ENCODE measurements at places on chromosomes 1 and 21.

- no peak for DNase-seq
Observed at GRCh38 chr1:46278807-46279206, 24.6 kb downstream of the LRRC41 start.

- DNase-seq = no peak
Observed at GRCh38 chr1:95183952-95184351, 50.1 kb upstream of the RWDD3 start.

DNA sequence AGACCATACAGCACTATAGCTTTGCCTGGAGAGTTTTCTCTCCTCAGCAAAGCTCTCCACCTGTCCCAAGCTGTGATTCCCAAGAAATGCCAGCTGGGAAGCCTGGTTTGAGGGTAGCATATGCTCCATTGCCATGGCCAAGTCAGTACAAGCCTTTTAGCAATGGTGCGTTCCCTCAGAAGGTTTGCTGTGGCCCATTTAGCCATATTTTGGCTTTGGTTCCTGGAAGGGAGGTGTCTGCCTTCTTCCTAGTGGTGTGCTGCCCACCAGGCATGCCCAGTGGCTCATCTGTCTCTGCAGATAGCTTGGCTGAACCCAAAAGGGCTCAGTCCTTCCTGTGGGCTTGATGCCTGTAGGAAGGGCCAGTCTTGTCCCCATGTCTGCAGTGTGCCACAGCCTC lies 32.4 kb downstream of the GALNT2 start:
- DNase-seq = no peak

DNA sequence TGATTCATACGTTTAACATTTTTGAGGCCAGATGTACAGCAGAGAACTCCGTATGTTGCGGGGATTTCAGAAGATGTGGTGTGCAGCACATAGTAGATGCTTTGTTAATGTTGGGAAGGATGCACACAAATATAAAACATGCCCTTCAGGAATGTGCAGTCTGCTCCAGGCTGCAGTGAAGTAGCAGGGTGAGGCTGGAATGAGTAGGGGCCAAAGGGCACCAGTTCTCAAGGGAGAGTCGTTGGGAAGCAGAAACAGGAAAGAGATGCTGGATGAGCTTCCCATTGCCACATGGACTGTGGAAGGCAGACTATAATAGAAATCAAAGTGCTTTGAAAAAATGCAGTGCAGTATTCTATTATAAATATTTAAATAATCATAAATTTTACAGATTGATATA lies 126.9 kb downstream of the NOS1AP start:
- DNase-seq = no peak

DNA sequence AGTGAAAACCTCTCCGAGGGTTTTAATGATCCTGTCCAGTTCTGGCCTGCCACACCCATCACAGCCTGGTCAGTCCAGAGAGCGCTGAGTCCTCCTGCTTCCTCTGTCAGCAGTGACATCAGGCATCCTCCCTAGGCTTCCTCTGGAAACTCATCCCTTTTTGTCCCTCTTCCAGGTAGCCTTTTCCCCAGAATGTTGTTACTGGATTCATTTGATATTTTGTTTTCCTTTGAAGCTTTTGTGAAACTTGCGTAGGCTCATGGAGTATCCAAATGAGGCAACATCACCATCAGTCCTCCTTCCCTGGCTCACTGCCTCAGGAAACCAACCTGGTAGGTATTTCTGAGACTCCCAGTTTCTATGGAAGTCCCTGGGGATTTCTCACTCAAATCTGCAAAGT lies 27.0 kb upstream of the IGSF3 start:
- DNase-seq = no peak

DNA sequence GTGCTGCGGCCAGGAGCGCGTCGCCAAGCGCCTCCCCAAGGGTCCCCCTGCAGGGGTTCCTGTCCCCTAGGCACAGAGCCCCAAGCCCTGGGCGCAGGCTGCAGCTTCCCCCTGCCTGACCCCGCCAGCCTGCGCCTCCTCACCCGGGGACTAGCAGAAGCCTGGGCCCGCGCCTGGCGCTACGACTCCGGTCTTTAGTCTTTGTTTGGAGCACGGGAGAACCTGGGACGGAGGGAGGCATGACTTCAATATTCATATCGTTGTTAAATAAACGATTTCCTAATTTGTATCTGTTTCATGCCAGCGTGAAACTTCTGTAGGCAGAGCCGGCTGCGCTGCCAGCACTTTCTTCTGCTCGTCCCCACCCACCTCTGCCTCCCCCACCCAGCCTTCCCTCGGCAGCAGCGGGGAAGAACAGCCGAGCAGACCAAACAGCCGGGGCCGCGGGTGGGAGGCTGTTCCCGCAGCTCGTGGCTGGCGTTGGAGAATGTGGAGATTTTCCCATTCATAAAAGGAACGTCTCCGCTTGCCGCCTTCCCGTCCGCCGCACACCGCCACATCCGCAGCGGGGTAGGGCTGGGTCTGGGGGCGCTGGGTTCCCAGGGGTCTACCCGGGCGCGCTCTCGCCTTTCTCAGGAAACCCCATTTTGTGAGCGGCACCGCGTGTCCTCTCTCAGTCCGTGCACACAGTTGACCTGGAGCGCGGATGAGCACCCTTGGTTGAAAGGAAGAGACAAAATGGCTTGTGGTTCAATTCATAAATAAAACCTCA lies 777 bp upstream of the TRIM67 start:
- DNase-seq = no peak

DNA sequence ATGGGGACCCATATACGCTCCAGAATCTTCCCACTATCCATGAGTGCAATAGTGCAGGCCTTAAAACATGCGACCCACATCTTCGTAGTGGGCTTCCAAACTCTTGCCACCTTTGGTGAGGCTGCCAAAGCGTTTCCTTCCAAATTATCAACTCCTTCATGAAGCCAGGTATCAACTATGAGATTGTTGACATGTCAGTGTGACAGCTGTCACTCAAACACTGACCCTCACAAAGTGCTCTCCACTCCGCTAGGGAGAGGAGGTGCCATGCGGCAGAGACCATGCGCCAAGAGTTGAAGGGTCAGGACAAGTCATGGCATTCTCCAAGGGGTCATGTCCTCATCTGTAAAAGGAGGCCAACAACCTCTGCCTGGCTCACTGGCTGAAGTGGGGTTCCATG lies 103.3 kb downstream of the SUSD4 start:
- DNase-seq = no peak

GRCh38 chr1:58431901-58432620 lies 114.5 kb downstream of the OMA1 start:
- DNase-seq = no peak

GRCh38 chr1:186768906-186769305 lies 59.8 kb upstream of the PLA2G4A start:
- no peak for DNase-seq

GRCh38 chr1:39214714-39214997 lies 10.2 kb downstream of the MACF1 start:
- DNase-seq = no peak

DNA sequence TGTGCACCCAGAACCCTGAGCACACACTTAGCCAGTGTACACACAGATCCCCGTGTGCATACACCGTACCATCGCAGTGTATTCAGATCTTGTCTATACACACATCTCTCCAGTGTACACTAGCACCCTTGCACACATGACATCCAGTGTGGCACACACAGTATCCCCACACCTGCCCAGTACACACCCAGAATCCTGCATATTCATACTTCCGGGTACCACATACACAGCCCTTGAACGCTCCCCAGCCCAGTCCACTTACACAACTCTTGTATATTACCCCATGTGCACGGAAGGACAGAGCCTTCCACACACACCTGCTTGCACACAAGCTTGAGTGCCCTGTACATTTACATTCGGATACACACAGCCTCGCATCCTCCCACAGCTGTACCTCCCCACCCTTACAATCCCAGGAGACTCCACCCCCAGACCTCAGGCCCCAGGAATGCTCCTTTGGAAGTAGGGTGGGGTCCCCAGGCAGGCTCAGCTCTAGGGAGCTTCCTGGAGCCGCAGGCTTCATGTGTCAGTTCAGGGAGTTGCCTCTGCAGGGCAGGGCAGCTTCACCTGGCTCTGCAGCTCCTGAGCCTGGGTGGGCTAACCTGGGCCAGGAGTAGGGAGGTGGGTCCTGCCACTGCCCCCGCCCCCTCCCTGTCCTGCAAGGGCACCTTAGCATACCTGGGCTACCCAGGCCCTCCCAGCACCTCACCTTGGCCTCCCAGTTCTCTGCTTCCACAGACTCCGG lies 46.2 kb downstream of the AHDC1 start:
- no peak for DNase-seq

- DNase-seq = no peak
Observed at GRCh38 chr1:224753491-224753890, 137.4 kb downstream of the CNIH3 start.

GRCh38 chr1:54016343-54017282 lies 1.4 kb downstream of the LDLRAD1 start:
- peak; percentile 11 for DNase-seq

- no peak for DNase-seq
Observed at GRCh38 chr1:25675729-25676476, 59.3 kb downstream of the MAN1C1 start.

DNA sequence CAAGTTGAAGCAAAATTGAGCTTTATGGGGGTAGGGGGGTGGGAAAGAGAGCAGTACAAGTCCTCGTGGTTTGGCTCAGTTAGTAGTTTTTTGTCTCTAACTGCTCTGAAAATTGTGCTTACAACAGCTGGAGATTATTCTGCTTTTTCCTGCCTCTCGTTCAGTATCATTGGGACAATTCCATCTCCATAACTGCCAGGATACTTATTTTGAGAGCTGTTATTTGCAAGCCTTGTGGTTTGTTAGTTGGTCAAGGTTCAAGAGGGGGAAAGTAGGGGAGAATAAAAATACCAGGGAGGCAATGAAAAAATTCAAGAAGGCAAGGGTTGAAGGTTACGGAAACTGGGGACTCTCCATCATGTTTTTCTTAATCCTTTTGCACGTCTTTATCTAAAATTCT lies 811.8 kb upstream of the ADGRL2 start:
- no peak for DNase-seq

DNA sequence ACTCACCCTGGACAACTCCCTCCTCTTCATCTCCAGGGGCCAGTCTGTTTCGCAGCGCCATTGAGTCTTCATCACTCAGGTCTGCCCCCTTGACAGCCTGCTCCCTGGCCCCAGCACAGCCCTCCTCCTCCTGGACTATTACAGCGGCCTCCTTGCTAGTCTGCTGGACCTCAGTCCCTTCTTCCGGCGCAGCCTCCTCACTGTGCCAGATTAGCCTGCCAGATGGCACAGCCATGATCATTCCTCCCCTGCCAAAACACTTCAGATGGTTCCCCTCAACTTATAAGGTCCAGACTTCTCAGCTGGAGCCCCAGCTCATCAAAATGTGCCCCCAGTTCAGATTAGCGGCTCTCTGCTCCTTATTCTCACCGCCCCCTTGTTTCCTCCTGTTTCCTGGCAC lies 7.0 kb upstream of the CELSR2 start:
- DNase-seq = no peak

GRCh38 chr1:88985032-88985431 lies 7.4 kb downstream of the KYAT3 start:
- peak; percentile 42 for DNase-seq

All from GM04503 (cell line).